Spleen (tissue), 13 donors: ENCODE measurements at places on chromosomes 7 and 10. TPM values are rescaled to one million over a fixed set of nuclear protein-coding genes. Genes with fewer than 3 reads are reported as not detected.

Gene CCAR1
- total RNA-seq: 69.4 TPM

- no peak for DNase-seq
These were observed 319.6 kb upstream of the SP8 start for GRCh38 chr7:21106296-21106732.

Gene TMEM273
- total RNA-seq: 30.7 TPM

Gene DOCK1
- total RNA-seq: 37.6 TPM

Gene TAS2R41
- total RNA-seq: 0.95 TPM

DNA sequence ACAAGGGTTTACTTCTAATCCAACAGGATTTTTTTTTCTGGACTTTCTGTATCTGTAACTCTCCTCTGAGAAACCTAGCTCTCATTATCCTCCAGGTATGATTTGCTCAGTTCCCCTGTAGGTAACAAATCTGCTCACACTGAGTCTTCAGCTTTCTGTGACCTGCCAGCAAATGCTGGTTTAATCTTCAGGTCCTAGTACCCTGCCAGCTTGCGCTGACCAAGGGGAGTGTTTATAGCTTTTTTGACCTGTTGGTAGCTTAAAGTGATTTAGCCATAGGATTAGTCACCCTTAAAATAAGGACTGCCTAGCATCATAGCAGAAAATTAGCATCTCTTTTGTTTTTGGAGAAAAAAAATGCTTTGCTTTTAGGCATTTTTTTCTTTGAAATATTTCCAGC, 22.4 kb downstream of the SND1 start:
- no peak for DNase-seq

Gene HOXA4
- 3.9 TPM for total RNA-seq

Gene RNLS
- total RNA-seq: 10.1 TPM

- no peak for DNase-seq
These were observed 137.5 kb downstream of the IMMP2L start for GRCh38 chr7:111424768-111425167.

DNA sequence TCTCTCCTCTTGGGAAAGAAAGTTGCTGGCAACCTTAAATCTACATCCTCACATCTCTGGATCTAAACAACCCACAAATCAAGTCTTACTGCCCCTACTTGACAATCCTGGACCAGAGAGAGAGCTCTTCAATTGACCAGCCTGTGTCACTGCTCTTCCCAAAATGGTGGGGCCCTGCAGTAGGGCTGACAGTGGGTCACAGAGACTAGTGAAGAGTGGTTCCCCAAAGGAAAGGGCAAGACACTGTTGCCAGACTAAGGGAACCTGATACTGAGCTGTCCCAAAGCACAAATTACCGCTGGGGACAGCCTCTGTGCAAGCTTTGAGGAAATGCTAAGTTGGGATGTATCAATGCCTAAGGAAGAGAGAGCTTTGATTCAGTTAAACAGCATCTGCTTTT, 4.5 kb upstream of the GPRIN2 start:
- peak; percentile 32 for DNase-seq

DNA sequence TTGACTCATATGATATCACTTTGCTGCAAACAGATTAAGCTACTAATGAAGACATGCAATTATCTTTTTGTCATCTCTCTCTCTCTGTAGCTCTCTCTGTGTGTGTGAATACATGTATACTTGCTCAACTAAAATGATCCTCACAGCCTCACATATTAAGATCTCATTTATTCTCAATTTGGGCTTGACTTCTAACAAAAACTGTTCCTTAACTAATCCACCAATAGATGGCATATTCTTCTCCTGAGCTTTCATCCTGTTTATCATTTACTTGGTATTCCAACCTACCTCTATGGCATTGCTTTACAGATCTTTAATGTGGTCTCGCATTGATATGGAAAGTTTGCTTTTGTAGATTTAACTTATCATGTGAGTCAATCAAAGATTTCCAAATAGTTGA, 540.4 kb downstream of the CNTNAP2 start:
- no peak for DNase-seq

Gene ZNF239
- total RNA-seq: 3.2 TPM

Gene OR2A5
- not detected for total RNA-seq

Gene LRGUK
- 1.1 TPM for total RNA-seq

Gene SPDYE6
- total RNA-seq: not detected

GRCh38 chr7:92731335-92732063, 104.9 kb downstream of the CDK6 start:
- no peak for DNase-seq

- no peak for DNase-seq
These were observed 101.1 kb upstream of the TARP start for GRCh38 chr7:38374507-38374906.

- DNase-seq: no peak
These were observed 86.2 kb upstream of the DDC start for GRCh38 chr7:50651271-50651989.

DNA sequence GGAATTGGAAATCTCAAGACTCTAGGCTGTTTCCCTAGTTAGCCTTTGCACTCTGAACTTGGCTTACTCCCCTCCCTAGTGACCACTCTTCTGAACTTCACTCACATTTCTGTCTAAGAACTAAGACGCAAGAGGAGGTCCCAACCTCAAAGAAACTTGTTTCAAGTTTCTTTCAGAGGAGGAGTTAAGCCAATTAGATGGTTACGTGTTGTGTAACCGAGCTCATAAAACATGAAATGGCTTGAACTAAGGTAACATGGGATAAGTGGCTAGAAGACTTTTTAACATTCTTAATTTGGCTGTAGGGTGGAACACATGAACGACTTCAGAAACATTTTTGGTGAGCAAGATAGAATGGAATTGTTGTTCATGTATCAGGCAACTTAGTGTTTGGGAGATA, 39.5 kb upstream of the SEC61G start:
- DNase-seq: no peak

DNA sequence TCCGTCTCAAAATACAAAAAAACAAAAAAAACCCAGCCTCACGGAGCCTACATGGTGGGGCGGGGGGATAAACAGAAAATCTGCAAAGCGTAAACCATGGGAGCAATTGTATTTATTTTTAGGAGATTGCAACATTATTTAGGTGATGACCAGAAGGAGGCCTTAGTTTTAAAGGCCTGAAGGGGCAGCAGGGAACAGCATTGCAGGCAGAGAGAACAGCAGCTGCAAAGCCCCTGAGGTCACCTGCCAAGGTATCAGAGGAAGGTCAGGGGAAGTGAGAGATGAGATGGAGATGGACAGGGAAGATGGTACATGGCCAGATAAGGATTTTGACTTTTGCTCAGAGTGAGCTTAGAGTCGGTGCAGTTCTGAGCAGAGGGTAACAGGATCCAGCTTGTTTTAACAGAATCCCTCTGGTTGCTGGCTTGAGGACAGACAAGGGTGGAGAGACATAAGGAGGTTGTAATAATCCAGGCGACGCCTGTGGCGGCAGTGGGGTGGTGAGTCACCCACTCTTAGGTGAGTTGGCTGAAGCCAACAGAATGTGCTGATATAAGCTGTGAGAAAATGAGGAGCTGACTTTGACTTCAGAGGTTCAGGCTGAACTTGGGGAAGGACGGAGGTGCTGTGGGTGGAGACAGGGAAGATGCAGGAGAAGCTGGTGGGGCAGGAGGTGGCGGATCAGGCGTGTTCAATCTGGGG, 82.3 kb upstream of the GTF2I start:
- DNase-seq: no peak

- no peak for DNase-seq
These were observed 91.4 kb downstream of the PRLHR start for GRCh38 chr10:118504044-118504443.

DNA sequence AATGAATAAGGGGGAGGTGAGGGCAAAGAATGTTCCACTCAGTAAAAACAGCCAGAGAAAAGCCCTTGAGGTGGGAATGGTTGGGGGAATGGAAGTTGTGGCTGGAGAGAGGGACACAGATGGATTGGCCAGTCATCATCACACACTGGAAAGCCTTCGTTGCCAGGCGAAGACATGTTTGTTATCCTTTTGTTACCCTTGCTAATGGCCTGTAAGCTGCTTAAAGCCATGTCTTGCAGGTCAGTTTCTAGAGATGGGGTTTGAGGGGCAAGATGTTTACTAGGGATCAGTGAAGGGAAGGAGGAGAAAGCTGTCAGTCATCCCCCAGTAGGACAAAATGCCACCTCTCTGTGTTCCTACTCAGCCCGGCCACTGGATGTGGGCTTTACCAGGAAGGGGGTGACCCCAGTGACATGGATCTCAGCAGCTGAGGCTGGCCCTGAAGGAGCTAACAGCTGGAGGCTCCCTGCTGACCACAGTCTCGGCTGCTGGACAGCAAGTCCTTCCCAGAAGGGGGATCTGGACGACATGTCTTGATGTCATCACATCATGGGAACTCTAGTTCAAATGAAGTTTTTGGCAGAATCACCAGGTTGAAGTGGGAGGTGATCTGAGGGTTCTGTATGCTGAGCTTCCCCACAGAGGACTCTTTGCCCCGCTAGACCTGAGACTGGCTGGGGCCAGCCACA, 66.2 kb downstream of the TBXAS1 start:
- no peak for DNase-seq

GRCh38 chr10:121544301-121544869, 53.9 kb downstream of the FGFR2 start:
- no peak for DNase-seq

DNA sequence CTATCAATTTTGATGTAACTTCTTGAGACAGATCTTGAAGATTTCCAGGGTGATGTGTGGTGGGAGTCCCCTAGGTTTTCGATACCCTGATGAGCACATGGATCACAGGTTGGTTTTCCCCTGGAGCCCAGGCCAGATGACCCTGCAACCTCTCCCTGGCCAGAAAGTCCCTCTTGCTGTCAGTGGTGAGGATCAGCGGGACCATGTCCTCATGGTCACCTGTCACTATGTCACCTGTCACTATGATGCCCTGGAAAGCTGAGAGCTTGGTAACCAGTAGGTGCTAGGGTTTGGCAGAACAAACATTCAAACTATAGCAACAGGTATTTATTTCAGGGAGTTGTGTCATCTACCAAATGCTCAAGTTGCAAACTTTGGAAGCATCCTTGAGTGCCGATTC, 197.9 kb downstream of the ARHGAP12 start:
- DNase-seq: no peak

Gene KMT2E
- 132 TPM for total RNA-seq

Gene AKR1B1
- total RNA-seq: 60.1 TPM

- DNase-seq: no peak
These were observed 13.9 kb downstream of the TAS2R60 start for GRCh38 chr7:143456992-143457793.

GRCh38 chr7:105354383-105354782, 34.3 kb downstream of the SRPK2 start:
- no peak for DNase-seq

DNA sequence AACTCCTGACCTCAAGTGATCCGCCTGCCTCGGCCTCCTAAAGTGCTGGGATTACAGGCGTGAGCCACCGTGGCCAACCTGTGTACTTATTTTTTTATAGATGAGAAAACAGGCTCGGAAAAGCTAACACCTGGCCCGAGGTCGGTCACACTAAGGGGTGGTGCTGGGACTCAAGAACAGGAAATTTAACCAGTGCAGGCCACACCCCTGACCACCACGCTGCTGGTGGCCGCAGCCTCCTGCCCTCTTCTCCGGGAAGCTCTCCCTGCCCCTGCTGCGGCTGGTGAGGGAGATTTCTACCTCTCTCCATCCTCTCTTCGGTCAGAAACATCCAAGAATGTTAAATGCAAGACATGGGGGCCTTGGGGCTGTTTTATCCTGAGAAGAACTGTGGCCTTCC, 63.2 kb downstream of the TNRC18 start:
- no peak for DNase-seq

Gene ADRA2A
- total RNA-seq: 13.8 TPM

GRCh38 chr7:17123020-17123419, 175.4 kb upstream of the AHR start:
- DNase-seq: no peak

Gene CRHR2
- total RNA-seq: not detected

DNA sequence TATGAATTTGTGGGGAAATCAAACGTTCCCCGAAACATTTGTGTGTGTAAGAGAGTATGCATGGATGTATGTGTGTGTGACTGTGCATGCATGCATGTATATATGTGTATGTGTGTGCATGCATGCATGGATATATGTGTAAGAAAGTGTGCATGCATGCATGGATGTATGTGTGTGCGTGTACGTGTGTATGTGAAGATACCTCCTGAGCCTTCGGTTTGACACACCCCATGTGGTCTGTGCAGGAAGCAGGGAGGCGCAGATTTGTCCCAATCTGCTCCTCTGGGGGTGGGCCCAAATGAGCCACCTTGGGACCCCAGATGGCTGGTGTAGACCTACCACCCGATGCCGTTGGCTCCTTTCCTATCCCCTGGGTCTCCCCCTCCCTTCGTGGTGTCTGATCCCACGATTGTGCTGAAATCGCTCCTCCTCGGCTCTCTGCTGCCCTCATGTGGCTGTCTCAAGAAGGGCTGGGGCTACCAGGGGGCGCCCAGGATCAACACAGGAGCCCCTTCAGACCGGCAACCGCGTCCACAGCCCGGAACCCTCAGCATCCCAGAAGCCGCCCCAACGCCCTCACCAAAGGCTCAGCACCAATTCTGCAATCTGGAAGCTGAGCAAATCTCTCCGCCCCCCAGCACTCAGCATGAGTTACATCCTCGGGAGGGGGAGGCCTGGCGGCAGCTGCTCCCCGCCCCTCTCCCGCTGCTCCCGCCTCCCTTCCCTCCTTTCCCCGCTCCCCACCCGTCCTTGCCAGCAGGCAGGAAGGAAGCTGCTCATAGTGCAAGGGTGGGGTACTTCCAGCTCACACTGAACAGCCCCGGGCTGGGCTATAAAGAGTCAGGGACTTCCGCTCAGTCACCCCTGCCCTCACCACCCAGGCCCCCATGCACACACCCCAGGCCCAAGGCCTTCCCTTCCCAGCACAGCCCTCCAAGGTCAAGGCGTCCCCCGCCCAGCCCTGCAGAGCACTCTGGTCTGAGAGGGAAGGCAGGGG, 2.3 kb upstream of the NOS3 start:
- peak; percentile 87 for DNase-seq
